ENCODE measurements at places on chromosomes 1 and 21.

DNA sequence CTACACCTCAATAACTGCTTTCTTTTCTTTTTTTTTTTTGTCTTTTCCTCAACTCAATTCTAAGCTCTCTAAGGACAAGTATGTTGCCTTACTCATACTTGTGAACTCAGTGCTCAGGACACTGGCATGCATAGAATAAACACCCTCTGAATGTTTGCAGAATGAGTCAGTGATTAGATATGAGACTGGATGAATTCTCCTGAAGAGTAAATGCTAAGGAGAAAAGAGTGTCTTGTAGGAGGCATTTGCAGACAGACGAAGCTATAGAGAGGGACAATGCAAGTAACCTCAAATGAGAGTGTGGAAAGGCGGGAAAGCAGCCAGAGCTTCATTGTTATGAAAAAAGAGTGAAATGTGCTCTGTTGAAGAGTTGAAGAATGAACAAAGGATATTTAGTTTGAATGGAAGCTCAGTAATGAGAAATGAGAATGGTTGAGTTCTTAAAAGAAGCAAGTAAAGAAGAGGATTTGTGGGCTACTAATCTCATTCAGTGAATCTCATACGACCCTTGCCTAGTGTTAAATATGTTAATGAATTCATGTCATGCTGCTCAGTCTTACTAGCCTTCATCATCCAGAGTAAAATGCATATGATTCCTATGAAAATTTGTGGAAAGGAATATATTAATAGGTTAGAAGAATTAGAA lies 166.1 kb upstream of the DPYD start:
- DNase-seq: no peak

DNA sequence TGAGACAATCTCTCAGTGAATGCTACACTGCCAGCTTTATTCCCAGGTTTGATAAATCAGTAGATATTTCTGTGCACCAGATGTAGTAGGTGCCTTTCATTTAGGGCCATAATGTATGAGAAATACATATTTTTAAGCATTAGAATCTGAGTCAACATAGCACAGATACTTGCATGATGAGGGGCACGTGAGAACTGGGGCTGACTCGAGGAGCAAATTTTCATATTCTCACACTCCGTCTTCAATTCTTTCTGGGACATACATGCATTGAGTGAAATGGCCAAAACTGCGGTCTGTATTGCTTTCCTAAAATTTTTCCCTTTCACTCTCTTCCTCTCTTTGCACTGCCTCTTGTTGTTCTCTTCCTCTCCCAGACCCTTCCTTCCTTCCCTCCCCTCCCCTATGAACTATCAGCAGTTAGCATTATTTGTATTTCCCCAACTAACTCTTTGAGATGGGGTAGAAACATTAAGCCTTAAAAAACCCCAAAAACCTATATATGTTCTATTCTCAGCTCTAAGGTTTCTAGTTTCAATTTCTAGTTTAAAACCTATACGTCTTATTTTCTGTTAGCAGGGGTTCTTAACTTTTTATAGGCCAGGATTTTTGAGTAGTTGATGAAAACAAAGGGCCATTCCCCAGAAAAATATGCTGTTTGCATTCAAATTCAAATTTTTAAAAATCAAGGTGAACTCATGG lies 289.1 kb downstream of the PTBP2 start:
- no peak for DNase-seq

DNA sequence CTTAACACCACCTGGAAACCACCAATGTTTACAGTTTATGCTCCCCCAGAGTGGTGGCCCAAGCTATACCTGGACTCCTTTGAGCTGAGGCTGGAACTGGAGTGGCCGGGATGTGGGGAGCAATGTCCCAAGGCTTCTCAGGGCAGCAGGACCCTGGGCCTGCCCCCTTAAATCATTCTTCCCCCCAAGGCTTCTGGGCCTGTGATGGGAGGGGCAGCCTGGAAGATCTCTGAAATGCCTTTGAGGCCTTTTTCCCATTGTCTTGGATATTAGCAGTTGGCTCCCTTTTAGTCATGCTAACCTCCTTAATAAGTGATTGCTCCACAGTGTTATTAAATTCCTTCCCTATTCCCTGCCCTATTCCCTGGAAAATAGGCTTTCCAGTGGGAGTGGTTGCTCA lies 185.8 kb downstream of the HS2ST1 start:
- no peak for DNase-seq

DNA sequence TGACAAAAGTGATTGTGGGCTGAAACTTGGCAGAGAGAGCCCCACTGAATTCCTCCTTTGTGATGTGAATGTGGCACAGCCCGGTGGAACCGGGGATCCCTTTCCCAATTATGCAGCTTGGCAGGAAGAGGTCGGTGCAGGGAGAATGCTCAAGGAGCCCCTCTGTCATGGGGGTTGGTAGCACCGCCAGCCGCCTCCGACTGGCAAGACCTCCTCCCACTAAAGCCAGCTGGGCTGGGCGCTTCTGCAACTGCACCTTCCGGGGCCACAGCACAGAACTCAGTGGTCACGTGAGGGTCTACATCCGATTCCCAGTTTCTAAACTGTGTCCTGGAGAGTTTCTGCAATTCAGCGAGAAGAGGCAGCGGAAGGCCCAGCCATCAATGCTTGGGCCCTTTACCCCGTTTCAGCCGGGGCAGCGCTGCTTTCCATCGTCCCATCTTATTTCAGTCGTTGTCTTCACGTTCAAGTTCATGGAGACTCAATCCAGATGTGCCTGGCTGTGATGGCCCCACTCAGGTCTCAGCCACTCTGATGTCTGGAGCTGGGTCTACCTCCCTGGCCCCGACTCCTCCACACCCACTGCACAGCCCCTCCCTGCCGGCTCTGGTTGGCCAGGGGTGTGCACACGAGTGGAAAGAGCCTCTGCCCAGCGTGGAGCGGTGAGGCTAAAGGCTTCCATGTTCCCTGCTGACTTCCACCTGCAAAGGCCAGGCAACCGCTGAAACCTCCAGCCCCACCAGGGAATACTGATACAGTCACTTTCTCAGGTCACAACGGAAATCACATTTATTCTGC lies 39.8 kb upstream of the FHAD1 start:
- DNase-seq: peak; percentile 73

DNA sequence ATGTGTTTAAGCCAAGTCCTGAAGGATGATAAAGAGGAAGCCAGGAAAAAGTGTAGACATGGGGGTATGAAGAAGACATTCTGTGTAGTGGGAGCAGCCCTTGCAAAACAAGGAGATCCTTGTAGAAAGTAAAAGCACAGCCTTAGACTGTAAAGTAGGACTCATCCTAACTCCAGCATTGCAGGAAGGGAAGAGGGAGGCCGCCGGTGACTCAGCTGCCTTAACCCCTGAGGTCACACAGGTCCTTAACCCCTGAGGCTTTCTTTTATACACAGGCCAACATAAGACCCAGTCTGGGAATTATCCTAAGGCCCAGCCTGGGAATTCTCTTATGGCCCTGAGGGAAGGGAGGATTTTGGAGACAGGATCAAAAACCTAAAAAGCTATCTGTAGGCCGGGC lies 18.0 kb downstream of the PGM1 start:
- no peak for DNase-seq

DNA sequence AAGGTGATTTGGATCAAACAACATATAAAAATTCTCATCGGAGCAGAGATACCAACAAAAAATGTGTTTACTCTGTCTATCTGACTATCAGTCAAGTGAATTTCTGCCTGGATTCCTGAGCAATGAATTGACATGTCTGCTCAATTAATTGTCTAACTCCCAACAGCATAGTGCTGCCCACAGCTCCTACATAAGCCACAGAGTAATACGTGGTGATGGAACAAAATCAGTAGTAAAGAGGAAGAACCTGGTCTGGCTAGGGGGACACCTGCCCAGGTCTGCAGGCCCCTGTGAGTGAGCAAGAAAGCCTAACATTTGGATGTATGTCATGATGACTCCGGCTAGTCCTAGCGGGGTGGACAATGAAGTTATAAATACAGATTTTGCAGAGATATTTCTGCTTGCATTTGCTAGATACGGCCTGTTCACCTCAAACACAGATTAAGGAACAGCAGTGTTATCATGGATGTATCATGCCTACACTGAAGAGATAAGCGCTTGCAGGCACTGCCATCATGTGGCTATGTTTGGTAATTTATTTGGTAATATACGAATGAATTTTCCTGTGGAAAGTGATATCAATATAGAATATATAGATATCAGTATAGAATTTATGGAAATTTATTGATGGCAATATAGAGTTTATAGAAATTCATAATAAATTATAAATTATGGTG lies 69.6 kb upstream of the LRRC8B start:
- peak; percentile 27 for DNase-seq

Data from H7 (cell line).